ENCODE measurements at places on chromosomes 4 and X. TPM values are rescaled to one million over a fixed set of nuclear protein-coding genes. Genes with fewer than 3 reads are reported as not detected.

DNA sequence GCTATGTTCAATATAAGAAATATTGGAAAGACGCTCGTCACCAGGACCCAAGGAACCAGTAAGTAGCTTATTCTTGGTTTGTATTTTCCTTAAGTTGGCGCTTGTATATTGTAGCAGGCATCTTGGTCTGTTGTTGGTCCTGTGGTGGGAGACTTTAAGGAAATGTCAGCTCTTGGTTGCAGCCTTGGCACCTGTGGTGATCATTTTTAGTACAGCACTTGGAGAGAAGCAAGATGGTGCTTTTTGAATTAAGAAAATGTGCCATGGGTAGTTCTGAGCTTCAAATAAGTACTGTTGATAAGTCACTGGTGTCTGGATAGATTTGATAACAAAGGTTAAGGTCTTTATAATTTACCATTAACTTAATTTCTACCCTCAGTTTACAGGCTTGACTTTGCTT is 1.1 kb downstream of the RPS3A start:
- no peak for DNase-seq

DNA sequence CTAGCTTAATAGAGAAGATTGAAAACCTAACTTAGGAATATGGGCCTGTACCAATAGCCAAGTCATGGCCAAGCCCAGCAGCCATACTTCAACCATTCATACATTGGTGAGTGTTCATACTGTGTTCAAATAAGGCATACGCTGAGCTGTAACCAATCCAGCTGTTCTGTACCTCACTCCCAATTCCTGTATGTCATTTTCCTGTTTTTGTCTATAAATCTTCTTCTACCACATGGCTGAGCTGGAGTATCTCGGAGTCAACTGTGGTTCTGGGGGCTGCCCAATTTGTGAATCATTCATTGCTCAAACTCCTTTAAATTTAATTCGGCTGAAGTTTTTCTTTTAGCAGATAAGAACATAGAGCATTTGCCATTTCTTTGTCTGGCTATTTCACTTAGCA is 195.3 kb upstream of the ANKRD50 start:
- no peak for DNase-seq

- DNase-seq: no peak
These were observed 15.8 kb upstream of the DHRSX start for GRCh38 chrX:2516623-2517022.

DNA sequence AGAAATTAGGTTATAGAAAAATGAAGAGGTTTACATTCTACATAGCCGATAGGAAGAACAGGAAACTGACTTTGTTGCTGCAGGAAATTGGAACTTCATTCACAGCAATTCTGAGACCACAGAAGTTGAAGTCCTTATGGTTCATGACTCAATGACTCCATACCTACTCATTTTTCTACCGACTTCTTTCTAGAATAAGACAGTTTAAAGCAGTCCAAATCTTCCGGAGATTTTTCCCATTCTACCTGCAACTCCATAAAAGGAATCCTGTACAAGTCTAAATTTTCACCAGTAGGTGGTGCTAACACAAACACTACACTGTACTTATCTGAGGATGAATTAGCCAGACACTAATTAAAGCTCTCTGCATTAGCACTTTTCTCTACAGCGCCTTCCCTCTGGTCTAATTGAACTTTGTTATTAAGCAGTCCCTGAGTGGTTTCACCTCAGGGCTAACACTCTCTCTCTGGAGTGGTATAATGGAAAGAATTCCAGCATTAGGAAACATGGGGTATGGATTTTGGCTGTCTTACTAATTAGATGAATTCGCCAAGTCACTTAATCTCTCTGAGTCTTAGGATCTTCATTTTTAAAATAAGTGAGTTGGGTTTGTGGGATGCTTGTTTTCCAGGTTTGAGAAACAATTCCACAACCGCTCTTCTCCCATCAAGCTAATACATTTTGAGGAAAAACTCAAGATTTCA is 167.9 kb downstream of the SMIM20 start:
- no peak for DNase-seq

Gene SYTL5
- polyA plus RNA-seq: 0.11 TPM
